ENCODE measurements at places on chromosomes 4 and X.
A peak's percentile ranks its signal among the peaks of the same experiment; 100 is the strongest.

DNA sequence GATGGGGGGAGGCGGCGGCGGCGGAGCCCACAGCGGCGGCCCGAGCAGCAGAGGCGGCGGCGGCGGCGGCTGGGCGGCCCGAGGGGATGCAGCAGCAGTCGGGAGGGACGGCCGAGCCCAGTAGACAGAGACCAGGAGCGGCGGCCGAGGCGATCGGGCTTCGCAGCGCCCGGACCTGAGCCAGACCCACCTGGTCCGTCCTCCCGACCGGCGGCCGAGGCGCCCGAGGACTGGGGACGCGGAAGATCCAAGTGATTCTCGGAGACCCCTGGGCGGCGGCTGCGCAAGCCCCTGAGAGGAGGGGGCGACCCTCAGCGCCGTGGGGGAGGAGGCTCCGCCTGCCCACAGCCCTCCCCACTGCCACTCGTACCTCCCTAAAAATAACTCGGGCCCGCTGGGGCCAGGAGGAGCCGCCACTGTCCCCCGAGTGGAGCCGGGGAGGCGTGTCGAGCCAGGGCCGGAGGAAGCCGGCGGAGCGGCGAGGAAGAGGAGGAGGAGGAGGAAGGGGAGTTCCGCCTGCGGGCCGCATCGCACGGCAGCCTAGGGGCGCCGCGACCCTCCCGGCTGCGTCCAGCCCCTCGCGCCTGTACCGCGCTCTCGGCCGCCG, 608 bp downstream of the RAPGEF2 start:
- DNase-seq, result peak; percentile 30

DNA sequence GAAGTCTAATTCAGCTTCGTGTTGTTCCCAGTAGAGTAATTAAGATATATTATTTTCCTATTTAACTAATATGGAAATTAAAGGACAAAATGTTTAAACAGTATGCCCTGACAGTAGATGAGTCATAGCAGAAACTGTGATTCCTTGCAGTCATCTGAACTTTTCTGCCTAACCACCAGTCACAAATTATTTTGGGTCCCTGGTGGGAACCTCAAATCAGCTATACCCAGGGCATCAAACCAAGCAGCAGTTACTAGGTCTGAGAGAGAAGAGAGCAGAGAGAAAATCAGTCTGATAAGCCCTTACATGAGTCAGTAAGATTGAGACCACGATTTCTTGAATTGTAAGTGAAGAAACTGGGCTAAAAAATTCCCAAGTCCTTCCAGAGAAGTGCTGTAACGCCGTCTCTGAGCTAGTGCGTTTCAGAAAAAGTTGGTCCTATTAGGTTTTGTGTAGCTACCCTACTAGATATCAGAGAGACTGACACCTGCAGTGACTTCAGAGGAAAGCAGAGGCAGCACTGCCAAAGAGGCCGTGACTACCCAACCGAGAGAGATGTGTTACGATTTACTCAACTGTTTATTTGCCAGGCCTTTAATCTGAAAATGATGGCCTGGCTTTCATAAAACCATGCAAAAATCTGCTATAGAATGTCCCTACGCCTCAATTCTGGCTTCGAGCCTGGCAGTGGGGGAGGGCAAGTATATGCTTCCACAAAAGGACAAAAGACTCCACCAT, 21.7 kb upstream of the GPM6A start:
- DNase-seq, result no peak

DNA sequence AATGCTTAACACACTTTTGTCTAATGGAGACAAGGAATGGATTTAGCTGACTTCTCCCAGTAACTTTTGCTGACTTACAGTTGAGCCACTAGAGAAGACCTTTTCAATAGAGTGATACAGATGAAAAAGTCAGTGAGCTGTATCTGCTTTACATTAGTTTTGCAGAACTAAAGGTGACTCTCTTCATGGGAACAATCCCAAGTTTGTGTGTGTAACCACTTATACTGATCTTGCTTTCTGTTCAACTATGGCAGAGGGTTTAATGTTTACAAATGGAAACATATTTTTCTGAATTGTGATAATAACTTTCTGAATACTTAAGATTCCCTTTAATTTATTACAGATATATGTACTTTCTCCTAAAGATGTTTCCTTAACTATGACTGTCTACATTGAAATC, 182.6 kb upstream of the PUDP start:
- DNase-seq, result no peak

DNA sequence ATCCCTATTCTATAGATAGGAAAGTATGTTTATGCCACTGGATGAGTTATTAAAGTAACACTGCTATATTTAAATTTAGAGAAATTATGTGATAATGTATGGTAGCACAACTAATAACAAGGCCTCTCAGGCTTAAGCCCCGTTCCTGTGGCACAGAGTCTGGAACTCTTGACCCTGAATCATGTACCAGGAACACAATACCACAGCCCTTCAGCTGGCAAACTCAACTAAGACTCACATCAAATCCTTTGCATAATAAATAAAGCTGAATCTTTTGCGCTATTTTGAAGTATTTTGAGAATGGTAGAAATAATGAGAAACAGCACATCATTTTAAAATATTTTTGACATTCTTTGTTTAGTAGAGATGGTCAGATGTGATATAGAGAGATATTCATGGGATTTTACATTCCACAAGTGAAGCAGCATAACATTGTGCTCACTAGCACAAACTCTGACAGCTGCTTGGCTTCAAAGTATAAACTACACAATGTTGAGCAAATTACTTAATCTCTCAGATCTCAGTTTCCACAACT, 478.4 kb upstream of the FAM241A start:
- no peak for DNase-seq

GRCh38 chr4:153529646-153530045, 63.5 kb downstream of the TMEM131L start:
- no peak for DNase-seq
